ENCODE measurements at places on chromosomes 4 and X.

GRCh38 chr4:128565565-128566186, 243.8 kb upstream of the JADE1 start:
- no peak for DNase-seq

DNA sequence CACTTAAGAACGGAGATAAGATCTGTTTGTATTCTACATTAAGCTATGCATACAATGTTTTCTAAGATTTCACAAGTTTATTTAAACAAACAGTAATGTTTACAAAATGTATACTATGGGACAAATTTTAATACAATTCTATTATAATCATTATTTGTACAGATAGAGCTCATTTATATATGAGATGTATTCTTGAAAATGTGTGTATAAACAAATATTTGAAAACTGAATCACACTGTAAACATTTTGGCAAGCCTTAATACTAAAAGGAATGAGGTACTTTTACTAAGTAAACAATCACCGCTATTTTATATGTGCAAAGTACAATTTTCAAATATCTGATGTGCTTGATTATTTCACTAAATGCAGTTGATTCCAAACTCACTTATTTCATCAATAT, 119.2 kb upstream of the MAB21L2 start:
- no peak for DNase-seq

- no peak for DNase-seq
Observed at GRCh38 chrX:10566716-10567097, 53.7 kb downstream of the MID1 start.

DNA sequence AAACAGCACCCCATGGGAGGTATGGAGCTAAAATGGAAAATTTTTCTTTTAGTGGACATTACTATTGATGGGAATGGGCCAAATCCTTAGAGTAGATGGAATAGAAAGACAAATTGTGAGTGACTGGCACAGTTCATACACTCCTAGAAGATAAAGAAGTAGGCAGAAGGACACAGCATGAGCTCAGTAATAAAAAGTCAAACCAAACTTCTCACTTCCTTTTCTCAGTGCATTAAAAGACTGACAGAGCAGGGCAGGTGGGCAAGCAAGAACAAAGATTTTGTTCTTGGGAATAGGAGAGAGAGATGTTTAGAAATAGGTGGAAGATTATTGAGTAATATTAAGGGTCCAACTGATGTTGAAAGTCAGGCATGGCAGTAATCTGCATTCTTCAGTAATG, 132.5 kb downstream of the ATP10D start:
- DNase-seq: no peak
